AG20443 (cell line): ENCODE measurements at places on chromosomes 5 and 9.
A peak's percentile ranks its signal among the peaks of the same experiment; 100 is the strongest.

- DNase-seq, result no peak
These were observed 174.5 kb upstream of the PITX1 start for GRCh38 chr5:135208555-135208902.

DNA sequence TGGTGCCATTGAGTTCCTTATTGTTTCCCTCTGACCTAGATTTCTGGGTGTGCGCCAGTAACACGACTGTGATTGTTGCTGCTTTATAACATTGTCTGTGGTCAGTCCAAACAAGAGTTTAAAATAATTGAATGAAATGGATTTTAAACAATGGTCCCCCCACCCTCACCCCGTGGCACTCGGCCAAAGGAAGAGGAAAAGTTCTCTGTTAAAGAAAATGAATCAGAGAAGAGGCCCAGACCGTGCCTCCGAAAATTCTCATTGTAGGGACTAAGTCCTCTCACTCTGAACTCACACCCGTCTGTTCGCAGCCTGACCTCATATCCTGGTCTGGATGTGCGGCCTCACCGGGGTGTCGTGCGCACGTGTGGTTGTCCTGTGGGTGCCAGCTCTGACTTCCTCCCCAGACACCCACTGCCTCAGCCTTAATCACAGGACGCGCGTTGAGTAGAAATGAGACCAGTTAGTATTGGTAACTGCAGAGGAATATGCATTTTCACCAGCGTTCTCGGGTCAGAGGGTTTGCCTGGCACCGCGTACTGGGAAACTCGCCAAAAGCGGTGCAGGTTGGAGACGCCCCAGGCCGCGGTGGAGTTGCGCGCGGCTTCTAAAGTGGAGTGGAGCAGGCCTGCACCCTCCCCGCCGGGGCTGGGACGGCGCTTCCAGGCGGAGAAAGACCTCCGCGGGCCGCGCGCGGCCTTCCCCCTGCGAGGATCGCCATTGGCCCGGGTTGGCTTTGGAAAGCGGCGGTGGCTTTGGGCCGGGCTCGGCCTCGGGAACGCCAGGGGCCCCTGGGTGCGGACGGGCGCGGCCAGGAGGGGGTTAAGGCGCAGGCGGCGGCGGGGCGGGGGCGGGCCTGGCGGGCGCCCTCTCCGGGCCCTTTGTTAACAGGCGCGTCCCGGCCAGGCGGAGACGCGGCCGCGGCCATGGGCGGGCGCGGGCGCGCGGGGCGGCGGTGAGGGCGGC lies at the start of gene ABL1:
Gene ABL1 (plus strand): TSS at position 884 of the 966 bp plus-strand sequence. CDS start 193 bp downstream, outside the sequence.
- DNase-seq, result peak; percentile 87

DNA sequence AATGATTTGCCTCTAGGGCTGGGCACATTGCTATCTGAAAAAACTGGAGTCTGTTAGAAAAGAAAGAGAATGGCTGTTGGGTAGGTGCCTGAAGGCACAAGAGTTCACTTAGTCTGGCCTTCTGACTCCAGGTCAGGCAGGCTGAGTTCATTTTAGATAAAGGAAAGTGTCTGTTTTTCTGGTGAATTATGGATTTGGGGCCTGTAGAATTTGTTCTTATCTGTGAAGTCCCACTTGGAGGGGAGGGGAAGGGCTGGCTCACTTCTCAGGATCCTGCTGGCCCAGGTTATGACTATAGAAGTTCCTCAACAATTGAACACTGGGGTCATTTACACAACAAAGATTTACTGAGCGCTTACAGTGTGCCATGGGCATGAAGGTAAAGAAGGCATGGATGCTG lies 11.5 kb upstream of the SEPTIN8 start:
- no peak for DNase-seq

- DNase-seq, result no peak
These were observed 184.6 kb upstream of the PUM3 start for GRCh38 chr9:3028535-3028934.

DNA sequence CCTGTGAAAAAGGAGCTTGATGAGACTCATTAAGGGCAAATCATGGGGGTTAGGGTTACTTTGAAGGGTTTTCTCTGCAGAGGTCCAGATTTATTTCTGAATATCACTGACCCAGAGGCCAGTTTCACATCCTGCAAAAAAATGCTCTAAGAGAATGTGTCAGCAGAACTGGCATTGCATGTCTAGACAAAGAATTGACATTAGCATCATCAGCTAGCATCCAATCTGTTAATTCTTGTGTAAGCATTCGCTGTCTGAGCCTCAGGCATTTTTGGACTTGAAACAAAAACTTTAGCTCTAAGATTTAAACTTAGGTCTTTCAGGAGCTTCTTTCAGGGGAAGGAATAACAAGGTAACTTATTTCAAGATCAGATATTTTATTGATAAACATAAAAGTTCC lies 187.9 kb upstream of the ELL2 start:
- DNase-seq, result peak; percentile 47

- peak; percentile 84 for DNase-seq
These were observed 70.7 kb upstream of the RNF38 start for GRCh38 chr9:36470643-36471290.

GRCh38 chr5:52825826-52826225 lies 38.1 kb downstream of the ITGA1 start:
- no peak for DNase-seq
